ENCODE measurements at places on chromosomes 2 and 18.

- no peak for DNase-seq
Measured at GRCh38 chr2:69465513-69466456, 28.6 kb upstream of the NFU1 start.

- DNase-seq, result no peak
Measured at GRCh38 chr2:96556441-96557330, 20.1 kb downstream of the ARID5A start.

GRCh38 chr18:65906621-65907034 is 155.8 kb downstream of the CDH7 start:
- DNase-seq, result no peak

DNA sequence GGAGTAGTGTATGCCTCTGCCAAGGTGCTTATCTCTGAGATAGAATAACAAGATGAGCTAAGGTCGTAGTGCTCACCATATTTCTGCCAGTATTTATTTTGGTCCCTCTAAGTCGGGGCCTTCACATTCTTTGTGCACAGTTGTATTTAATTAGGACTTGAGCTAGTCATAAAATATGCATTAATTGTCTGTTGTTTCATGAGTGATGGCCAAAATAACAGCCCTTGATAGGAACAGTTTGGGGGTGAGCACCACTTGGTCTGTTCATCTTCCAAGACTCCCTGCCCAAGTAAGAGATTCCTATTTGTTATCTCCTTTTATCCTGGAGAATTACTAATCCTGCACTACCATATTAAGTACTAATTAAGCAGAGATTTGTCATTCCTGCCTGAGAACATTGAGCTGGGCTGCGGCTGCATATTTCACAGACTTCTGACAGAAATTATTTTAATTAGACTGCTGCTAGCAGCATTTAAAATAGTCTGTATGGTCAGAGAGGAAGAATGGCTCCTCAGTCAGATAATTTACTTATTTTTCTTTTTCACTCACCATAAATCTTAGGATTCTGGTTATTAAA is 435.1 kb downstream of the MTX2 start:
- no peak for DNase-seq

DNA sequence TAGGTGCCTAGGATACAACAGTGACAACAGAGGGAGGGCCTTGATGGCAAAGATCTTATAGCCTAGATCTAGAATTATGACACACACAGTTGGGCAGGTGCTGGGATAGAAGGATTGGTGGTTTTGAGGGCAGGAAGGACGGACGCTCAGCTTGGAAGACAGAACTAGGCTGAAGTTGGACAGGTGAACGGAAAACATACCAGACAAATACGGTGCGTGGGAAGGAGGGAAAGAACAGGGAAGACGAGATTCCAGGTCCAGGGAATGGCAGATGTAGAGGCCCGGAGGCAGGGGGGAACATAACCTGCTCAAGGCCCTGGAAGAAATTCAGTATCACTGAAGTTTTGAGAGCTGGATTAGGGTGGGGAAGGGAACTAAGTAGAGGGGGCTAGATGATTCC is 40.8 kb downstream of the CRACDL start:
- DNase-seq, result no peak

DNA sequence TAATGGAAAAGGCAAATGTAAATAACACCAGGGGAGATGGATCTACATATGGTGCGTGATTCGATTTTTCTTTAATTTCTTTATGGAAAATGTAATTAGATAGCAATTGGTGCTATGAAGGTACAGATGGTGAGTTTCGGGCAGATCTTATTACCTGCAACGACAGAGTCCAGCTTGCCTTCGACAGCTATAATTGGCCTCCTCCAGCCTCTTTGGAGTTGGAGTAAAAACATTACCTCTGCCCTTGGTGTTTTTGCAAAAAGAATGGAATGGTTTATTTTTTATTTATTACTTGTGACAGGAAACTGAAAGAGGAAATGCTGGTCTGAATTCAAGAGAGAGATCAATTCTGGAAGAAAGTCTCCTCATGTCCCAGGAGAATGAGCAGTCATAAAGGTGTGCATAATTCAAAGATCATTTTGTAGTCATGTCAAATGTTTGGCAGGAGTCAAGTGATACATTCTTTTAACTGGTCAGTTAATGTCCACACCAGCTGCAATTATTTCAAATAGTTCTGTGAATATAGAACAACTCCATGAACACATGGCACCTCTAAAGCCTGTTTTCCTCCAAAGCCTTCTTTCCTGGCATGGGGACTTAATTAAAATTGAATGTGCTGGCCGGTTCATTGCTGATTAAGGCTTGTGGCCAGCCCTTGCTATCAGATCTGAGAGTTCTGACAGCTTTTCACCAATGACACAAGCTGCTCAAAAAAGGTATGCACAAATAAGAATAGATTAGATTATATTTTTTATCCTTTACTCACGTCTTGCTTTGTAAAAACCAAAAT is 46.9 kb upstream of the KCNH7 start:
- DNase-seq, result no peak

GRCh38 chr18:63265326-63265725 is 54.2 kb downstream of the BCL2 start:
- DNase-seq, result no peak

GRCh38 chr2:198763793-198764192 is 693.9 kb downstream of the SATB2 start:
- no peak for DNase-seq

GRCh38 chr2:217065695-217066405 is 206.0 kb upstream of the TNP1 start:
- DNase-seq, result no peak

DNA sequence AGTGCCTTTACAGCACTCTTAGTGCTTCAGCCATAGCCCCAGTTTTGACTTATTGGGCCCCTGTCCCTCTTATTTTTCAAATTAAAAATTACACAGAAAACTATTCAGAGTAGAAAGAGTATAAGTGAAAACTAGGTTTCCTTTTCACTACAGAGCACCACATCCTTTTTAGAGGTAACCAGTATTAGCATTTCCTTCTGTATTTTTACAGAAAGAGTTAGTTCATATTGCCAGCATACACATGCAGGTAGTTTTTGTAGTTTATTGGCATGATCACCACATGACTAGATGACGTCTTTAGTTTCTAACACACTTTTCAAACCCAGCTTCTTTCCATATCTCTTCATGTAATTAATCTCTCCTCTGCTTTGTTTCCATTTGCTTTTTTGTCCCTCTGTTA is 66.4 kb downstream of the UBE2E3 start:
- no peak for DNase-seq

DNA sequence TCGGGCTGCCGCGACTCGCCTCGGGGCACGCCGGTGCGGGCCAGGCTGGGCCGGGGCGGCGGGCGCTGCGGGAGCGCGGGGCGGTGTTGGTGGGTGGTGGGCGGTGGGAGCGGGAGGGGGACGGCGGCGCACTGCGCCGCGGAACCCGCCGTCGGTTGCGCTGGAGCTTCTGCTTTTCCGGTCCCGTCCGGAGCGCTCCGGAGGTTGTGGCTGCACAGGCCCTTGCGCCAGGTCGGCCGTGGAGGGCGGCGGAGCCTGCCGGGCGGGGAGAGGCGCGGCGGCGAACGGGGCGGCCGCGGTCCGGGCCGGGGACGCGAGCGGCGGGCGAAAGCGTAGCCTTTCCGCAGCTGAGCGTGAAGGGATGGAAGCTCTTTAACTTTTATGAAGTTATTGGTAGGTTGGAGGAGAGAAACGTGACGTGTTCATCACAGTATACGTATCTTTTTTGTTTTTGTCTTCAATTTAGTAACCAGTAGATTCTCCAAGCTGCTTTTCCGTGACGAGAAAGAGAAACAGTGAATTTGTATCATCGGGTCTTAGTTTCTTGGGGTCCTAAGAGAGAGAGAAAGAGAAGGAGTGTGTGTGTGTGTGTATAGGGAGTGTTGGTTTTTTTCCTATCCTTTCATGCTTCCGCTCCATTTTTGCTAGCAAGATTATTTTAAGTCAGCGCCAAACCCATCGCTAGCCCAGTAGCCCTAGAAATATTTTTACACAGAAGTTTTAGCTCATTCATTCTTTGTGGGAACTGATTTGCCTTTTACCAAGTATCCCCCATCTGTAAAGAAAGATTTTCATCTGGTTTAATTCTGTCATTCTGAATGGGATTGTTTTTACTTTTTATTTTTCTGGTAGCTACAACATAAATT is 535 bp downstream of the ATG4B start:
- DNase-seq, result no peak

DNA sequence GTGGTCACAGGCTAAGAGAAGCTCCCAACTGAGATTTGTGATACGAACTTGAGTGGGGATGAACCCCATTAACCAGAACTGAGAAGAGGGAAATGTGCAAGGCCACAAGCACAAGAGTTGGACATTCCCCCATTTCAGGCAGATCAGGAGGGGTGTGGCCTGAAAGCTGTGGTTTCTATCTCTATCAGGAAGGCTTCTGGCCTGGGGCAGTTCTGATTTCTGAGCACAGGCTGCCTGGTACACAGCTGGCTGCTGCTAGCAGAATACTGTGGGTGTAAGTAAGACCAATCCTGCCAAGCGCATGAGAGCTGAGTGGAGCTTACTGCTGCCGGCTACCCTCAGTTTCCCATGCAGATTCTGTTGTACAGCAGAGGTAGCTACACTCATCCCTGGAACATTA is 484.6 kb downstream of the SATB2 start:
- no peak for DNase-seq

- DNase-seq, result no peak
Measured at GRCh38 chr2:16365366-16365765, 300.3 kb downstream of the CYRIA start.

GRCh38 chr2:236901956-236902355 is 183.7 kb upstream of the COPS8 start:
- DNase-seq, result no peak

DNA sequence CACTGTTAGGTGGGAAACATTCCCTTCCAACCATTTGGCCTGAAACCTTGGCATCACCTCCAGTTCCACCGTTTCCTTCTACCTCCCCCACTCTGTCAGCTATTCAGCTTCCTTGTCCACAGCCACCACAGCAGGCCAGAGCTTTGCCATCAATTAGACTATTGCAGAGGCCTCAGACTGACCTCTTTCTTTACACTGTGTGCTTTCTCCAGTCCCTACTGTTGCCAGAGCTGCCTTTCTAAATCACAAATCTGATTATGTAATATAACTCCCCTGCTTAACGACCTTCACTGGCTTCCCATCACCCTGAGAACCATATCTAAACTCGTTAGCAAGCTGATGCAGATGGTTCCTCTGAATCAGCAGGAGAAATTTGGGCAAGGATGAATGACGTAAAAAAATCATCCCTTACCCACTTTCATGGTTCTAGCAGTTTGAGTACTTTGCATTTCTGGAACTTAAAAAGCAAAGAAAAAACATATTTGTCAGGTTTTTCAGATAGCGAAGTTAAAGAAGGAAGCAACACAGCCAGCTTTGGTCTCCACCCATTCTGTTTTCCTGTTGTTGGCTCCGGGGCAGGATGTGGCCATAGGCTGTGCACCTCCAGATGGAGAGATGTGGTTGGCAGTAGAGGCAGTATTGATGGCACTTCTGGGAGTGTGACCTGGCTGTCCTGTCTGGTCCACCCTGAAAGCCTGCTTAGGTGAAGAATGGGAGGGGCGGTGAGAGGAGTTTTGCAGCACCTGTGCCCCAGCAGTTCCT is 422.1 kb downstream of the PARD3B start:
- no peak for DNase-seq

DNA sequence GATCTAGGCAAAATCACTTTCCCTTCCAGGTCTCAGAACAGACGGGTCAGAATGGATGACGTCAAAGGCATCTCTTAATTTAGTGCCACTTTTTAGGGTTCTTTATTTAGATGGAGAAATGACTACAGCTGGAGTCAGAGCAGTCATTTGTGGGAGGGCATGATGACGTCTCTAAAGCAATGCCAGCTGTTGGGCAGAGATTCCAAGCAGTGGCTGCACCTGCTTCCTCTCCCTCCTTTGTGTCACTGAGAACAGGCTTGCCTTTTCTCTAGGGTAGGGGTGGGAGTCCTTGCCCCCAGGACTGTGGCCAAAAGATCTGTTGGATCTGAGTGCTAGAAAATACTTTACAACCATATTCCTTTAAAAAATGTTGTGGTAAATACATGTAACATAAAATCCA is 28.7 kb upstream of the SKOR2 start:
- no peak for DNase-seq

- no peak for DNase-seq
Measured at GRCh38 chr2:27308359-27308881, at the start of gene UCN. UCN (minus strand) TSS chr2:27308445; CDS start chr2:27307895, 550 bp downstream.

- no peak for DNase-seq
Measured at GRCh38 chr2:159217676-159218075, 68.8 kb downstream of the WDSUB1 start.

- DNase-seq, result peak; percentile 45
Measured at GRCh38 chr2:224366267-224366844, 35.6 kb downstream of the FAM124B start.

DNA sequence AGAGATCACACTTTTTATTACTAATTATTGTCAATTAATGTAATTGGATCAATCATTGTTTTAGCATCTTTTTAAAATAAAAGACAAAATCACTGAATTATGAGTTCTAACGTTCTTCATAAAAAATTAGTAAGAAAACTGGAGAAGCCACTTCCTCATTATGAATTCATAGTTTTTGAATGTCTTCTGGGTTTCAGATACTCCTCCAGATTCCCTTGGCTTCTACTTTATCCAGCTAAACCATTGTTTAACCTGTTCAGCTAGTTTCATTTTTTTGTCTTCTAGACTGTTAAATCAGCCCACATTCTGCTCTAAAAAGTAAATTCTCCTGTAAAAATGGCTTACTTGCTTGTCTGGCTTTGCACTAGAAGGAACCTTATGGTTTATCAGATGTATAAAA is 753.4 kb upstream of the ACVR2A start:
- no peak for DNase-seq

DNA sequence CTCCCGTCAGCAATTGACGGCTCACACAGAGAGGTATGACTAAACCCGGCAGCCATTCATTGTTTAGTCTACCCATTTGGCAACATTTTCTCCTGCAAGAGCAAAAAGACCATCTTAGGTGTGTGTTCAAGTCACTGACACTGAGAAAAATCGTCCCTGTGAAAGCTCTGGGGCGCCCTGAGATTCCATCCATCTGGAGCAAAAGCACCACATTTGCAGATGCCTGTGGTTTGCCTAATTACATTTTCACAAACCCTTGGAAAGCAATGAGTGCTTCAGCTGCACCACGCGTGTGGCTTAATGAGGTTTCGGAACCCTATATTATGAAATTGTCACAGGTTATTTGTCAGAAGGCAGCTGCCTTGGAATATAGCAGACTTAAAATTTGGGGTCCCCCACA is 110.7 kb upstream of the PTPRM start:
- DNase-seq, result no peak

DNA sequence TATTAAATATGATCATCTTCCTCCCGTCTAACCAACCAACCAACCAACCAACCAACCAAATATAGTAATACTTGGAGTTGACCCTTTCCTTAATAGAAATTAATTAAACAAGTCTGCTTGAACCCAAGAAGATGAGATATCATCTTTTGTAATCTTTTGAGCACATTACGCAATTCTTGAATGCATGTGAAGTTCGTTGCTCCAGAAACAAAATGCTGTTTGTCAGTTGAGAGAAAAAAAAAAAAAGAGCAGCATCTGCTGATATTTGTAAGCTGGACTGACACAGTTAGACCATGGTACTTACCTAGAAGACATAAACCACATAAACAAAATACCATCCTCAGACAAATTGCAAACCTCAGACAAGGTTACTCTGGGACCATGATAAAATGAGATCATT is 9.2 kb upstream of the SERPINB2 start:
- DNase-seq, result no peak

GRCh38 chr2:237405006-237405559 is 8.9 kb downstream of the COL6A3 start:
- DNase-seq, result no peak

Data from NCI-H1105 (cell line).